ENCODE measurements at places on chromosomes 5 and 9.

GRCh38 chr9:133348718-133349573 lies 928 bp downstream of the RPL7A start:
- DNase-seq = no peak

GRCh38 chr5:14064841-14065240 lies 78.3 kb upstream of the TRIO start:
- no peak for DNase-seq

DNA sequence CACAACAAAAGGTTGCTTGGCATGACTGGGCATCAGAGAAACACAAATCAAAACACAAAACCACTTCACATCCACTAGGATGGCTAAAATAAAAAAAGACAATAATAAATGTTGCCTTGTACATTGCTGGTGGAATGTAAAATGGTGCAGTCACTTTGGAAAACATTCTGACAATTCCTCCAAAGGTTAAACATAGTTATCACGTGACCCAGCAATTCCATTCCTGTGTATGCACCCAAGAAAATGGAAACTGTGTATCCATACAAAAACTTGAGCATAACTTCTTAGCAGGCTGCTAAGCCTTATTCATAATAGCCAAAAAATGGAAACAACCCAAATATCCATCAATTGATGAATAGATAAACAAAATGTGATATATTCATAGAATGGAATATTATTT lies 10.2 kb upstream of the SLC46A2 start:
- DNase-seq = no peak

DNA sequence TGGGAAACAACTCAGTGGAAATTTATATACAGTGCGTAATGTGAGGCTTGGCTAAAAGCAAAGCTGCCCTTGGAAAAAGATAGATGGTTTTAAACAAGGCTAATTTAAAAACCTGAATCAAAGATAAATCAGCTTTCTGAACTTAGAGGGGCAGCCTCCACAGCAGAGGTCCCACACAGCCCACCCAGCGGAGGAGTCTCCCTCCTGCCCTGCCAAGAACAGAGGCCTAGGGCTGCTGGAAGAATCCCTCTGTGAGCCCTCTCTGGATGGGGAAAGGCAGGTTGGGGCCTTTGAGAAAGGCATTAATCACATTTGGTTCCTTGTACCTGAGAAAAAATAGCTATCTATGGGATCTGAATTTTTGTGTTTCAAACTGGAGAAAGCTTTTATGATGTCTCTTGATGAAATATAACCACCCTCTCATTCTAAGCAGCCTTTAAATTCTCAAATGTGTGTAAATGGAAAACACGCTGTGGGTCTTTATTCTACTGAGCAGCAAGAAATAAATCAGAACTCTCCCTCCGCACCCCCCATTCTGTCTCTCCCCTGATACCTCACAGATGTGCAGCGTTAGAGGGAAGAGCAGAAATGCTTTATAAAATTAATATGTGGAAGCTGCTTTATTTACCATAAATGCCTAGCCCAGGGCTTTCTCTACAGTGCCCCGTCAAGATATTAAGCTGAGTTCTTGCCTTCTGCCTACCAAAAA lies 329.2 kb downstream of the EFNA5 start:
- DNase-seq = no peak

- DNase-seq = no peak
These were observed 10.5 kb upstream of the ERAP1 start for GRCh38 chr5:96818125-96818788.

DNA sequence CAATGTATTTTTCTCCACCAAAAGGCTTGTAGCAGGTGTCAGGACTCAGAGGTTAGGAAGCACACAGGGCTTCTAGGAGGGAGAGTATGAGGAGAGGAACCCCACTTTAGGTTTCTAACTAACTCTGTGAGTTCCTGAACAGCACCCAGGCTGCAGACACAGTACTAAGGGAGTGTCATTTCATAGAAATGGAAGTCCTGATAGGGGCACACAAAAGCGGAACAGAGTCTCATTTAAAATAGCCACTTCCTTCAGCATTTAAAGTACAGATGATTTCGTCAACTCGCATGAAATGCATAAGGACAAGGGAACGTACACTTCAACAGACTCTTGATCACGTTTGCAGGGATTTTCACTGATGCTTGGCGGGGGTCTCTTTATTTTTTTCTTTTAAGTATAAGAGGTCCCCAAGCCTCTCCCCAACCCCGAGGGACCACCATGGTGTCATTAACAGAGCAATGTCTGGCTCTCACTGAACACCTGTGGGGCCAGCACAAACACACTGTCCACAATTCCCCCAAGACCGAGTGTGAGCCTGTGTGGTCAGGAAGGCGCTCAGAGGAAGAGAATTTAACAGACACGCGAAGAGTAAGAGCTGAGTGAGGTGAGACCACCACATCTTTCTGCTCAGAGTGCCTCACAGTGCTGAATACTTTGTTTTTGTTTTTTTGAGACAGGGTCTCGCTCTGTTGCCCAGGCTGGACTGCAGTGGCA lies 82.3 kb downstream of the SECISBP2 start:
- DNase-seq = no peak

- DNase-seq = no peak
These were observed 20.8 kb downstream of the CPLX2 start for GRCh38 chr5:175892015-175892800.

- DNase-seq = no peak
These were observed 222.3 kb downstream of the GLIS3 start for GRCh38 chr9:4077499-4078102.

DNA sequence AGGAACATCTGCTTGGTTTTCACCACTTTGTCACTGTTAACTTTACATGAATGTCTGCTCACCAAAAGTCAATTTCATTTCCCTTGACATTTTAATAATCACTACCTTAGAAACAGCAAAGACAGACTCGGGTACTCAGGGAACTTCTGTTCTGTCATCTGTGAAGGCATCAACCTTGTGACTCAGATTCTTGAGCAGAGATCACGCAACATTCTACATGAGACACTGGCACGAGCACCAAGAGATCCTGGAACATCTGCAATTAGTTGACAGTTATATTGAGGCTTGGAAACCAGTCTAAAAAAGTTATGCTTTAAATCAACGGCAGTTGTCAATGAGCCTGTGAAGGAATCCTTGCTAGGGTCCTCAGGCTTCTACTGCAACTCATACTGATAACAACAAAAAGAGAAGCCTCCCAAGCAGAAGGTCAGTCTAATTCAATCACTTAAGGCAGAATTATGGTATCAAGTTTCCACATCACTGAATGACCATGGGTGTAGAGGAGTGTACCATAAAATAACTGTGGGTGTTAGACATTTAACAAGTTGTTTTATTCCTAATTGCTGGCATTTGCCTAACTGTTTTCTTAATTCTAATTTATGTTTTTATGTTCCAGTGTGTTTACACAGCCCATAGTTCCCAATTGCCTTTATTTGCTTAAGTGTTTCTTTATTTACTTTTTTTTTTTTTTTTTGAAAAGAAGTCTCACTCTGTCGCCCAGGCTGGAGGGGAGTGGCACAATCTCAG lies 3.3 kb upstream of the PBX3 start:
- no peak for DNase-seq

GRCh38 chr5:88888291-88888690 lies 5.3 kb upstream of the MEF2C start:
- no peak for DNase-seq

DNA sequence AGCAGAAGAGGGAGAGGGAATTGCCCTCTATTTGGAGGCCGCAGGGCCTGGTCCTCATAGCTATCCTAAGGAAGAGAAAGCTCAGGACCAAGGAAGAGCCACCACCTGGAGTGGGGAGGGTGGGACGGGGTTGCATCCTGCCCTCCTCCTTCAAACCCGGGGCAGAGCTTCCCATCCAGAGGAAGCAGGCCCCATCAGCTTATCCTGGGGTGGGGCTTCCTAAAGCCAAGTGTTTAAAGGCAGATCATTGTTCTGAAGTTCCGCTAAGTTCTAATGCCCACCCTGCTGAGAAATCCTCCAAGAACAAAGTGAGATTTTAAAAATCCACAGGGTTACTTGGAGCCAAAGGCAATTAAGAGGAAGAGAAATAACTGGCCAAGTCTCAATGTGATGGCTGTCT lies 210.3 kb downstream of the C9orf152 start:
- no peak for DNase-seq

GRCh38 chr5:105684799-105685198 lies 1985.9 kb downstream of the EFNA5 start:
- DNase-seq = no peak

DNA sequence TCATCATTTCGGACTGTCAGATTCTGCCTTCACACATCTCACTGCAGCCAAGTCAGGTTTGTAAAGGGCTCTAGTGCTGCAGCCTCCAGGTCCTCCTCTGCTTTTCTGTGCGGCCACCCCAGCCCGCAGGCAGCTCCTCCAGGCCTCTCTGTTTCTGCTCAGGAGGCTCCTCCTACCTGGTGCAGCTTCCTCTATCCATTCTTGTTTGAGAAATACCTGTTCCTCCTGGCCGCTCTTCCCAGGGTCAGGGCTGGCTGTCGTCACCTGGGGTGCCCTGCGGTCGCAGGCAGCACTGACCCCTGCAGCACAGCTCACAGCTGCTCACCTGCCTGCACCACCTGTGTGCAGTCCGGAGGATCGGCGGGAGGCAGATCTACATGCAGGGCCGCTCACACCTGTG lies 387.7 kb upstream of the IRX4 start:
- DNase-seq = no peak

GRCh38 chr9:136047076-136047774 lies 47.9 kb downstream of the NACC2 start:
- DNase-seq = no peak

GRCh38 chr5:74199005-74199404 lies 441.5 kb downstream of the ENC1 start:
- DNase-seq = no peak

DNA sequence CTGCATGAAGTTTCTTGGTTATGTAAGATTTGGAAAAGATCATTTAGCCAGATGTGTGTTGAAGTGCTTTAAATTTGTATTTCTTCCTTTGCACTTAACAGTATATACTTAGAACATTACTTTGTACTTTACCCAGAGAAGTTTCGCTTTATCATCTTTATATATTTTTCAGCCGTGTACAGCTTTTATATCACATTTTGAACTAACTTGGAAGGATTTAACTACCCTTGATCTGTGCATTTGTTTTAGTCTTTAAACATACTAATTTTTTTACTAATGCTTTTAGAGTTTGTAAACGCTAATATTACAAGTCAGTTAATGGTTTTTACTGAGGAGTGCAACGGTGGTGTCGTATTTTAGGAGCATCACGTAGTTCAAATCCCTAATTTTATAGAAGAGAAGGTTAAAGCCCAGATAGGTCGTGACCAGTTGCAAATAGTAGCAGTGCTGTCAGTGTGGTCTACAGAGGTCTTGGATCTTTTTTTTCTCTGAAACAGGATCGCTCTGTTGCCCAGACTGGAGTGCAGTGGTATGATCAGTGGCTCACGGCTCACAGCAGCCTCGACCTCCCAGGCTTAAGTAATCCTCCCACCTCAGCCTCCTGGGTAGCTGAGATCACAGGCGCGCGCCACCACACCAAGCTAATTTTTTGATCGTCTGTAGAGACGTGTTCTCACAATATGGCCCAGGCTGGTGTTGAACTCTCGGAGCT lies 2.0 kb downstream of the MATR3 start:
- DNase-seq = no peak

DNA sequence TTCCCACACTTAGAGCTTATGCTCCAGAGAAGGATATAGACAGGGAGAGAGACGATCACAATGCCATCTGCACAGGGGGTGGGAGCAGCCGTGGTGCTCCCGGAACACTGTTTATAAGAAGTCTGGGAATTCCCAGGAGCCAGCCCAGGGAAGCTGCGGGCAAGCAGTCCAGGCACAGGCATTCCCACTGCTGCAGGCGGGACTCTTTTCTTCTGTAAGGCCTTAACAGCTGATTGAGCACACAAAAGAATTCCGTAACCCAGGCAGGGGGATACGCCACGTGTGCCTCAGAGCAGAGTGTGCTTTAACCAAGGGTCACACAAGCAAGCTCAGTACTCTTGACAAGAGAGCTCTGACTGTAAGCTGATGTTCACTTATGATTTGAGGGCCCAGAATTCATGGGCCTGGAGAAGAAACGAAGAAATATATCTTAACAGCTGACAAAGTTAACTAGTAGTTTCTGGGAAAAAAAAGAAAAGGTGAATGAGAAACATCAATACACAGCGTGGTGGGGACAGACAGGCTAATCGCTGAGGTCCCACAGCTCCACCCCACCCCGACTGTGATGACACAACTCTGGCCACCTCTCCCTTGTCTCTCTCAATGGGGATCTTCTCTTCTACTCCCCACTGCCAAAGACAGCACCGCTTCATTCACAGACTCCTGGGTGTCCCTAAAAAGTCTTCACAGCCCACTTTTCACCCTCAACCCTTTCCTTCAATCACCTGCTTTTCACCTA lies 85.9 kb upstream of the SIMC1 start:
- no peak for DNase-seq

DNA sequence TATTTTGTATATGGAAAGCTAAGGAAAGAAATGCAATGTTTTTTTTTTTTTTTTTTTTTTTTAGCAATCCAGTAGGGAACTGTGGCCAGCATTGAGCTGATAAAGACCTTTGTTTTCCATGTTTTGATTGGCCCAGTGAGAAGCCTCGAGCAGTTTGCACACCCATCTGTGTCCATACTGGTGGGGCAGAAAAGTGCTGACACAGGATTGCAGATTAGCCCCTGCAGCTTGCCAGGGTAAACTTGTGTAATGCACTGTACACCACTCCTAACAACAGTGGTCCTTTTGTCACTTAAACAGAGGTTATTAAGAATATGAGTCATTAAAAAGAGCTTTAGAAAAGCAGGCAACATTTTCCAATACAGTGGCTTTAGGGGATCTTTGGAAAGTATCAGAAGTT lies 132.8 kb upstream of the CDKN2B start:
- DNase-seq = no peak

DNA sequence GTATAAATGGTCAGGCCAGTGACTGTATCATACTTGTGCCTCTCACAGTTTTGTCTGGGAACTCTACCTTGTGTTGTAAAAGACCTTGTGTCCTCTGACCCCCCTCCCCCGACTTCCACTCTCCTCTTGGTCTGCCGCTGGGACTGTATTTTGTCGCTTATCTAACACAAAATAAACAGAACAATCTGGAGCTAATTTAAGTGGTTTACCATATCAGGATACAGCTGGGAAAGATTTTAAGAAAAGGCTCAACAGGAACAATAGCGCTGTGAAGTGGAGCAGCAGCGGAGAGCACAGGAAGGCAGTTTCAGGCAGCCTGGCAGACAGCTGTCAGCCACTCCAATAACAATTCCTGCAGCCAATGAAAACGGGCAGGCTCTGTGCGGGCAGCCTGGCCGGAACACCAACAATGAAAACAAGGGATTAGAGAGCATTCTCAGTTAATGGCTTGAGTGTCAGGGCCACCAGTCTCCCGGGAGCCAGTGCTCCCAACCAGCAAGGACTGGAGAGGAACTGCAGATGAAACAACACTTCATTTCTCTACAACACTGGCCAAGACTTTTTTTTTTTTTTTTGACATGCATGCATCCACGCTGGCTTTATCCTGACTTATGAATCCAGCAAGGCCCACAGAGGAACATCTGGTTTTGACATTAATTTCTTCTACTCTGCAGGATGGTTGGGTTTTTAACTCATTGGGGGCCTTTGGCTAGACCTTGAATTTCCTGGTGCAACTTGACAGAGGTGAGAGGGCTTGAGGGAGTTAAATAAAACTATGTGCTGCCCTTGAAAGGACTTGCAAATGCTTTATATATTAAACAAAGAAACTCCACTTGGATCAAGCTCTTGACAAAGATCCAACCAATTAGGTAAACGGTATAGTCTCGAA lies 76.7 kb downstream of the ARSB start:
- DNase-seq = no peak
